ENCODE measurements at places on chromosomes 4 and X. TPM values are rescaled to one million over a fixed set of nuclear protein-coding genes. Genes with fewer than 3 reads are reported as not detected.

- peak; percentile 36 for DNase-seq
These were observed 277.6 kb downstream of the BCOR start for GRCh38 chrX:39819921-39820849.

The ITGB1BP2 gene
- total RNA-seq = 88.6 TPM

The TLR3 gene
- 6.3 TPM for total RNA-seq

The RHOXF1 gene
- not detected for total RNA-seq

- DNase-seq = no peak
These were observed 32.4 kb downstream of the LRBA start for GRCh38 chr4:150982557-150983233.

DNA sequence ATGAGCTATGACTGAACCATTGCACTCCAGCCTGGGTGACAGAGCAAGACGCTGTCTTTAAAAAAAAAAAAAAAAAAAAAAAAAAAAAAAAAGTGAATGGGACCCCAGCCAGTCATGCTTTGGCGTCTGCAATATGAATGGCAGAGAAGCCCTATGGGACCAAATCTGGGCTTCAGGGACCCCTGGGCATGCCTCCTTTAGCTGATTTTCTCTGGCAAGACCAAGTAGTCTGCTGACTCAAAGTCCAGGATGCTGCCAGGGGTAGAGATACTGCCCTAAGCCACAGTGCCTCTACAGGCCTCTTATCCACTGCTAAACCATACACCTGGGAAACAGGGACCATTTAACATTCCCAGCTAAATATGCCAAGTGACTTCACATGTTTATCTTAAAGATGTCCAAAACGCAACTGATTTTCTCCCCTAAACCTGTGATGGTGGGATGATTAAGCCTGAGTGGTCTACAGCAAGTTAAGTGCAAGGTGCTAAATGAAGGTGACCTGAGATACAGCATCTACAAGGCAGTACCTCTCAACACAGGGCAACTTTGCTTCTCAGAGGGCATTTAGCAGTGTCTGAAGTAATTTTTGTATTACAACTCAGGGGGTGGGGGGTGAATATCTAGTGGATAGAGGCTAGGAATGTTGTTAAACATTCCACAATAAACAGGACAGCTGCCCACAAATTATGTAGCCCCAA is 5.8 kb downstream of the RPS4X start:
- no peak for DNase-seq

The RNF212 gene
- total RNA-seq = 0.62 TPM

GRCh38 chr4:107120661-107121060 is 84.5 kb upstream of the DKK2 start:
- no peak for DNase-seq

The ARR3 gene
- not detected for total RNA-seq

GRCh38 chrX:31124536-31124935 is 52.7 kb upstream of the FTHL17 start:
- DNase-seq = no peak

DNA sequence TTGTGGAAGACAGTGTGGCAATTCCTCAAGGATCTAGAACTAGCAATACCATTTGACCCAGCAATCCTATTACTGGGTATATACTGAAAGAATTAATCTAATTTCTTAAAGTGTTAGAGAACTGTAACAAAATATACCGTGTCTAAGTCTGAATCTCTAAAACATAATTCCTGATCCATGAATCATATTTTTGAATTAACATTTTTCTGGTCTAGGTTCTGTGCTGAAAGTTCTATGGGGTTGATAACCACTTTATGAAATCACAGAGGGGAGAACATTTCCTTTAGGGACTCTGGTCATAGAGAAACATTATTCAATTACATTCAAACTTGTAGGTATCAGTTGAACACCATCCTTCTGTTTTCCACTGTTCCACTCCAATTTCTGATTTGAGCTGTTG is 91.9 kb upstream of the ETNPPL start:
- no peak for DNase-seq

The TMSB15B gene
- 0.40 TPM for total RNA-seq

GRCh38 chrX:24487571-24487970 is 22.5 kb downstream of the PDK3 start:
- no peak for DNase-seq

The AREG gene
- total RNA-seq = 3.4 TPM

The NSUN7 gene
- 0.40 TPM for total RNA-seq

The PSAPL1 gene
- not detected for total RNA-seq

- DNase-seq = no peak
These were observed 67.4 kb downstream of the CNGA2 start for GRCh38 chrX:151801980-151802379.

- no peak for DNase-seq
These were observed 26.2 kb downstream of the TMEM144 start for GRCh38 chr4:158236304-158237030.

DNA sequence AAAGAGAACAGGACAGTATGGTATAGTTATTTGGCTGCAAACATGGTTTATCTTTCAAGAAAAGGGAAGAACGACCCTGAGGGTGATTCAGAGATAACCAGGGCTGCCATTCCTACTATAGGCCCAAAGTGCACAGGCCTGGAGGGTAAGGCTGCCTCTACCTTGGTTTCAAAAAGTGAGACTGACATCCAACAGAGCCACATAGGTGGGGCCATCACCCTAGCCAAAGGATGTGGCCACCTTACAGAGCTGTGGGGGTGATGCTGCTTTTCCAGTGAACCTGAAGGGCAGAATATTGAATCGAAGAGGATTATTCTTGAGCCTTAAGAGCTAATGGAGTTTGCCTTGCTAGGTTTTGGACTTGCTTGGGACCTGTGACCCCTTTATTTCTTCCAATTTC is 15.7 kb downstream of the SH2D1A start:
- DNase-seq = no peak

DNA sequence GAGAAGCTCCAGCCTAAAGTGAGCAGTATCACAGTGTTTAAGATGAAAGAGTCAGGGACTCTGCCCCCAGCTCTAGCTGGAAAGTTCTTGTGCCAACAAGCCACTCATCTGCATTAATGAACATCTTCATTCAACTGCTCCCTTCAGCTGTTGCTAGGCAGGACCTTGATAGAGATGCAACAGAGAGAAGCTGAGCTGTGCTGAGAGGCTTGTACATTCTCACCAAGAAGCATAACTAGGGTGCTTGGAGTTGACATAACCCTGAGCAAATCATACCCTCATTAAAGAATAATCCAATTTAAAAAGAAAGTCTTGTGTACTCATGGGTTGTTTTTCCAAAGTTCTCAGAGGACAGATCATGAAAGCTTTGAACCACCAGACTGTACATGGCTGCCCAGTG is 63.2 kb downstream of the ATXN3L start:
- no peak for DNase-seq

- peak; percentile 70 for DNase-seq
These were observed 1.7 kb downstream of the PDGFRA start for GRCh38 chr4:54230484-54231418.

The GBA3 gene
- total RNA-seq = not detected

- DNase-seq = no peak
These were observed 104.4 kb downstream of the PJA1 start for GRCh38 chrX:69060631-69061408.

The DRD5 gene
- total RNA-seq = not detected

- no peak for DNase-seq
These were observed 68.4 kb upstream of the PDE5A start for GRCh38 chr4:119696963-119697362.

DNA sequence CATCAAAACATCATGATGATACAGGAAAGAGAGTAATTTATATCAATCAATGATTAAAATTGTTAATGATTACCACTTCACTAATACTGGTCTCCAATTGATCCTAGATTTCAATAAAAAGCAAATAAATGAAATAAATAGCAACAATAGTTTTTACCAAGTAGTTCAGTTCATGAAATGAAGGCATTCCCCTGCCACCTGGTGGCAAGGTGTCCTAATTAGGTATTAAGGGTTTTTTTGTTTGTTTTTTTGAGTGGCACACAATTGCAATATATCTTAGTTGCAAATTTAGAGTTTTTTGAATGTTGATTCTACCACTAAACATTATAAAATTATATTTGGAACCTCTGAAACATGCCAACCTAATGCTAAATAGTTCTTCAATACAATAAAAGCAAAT is 157.4 kb upstream of the PDE5A start:
- DNase-seq = peak; percentile 37

DNA sequence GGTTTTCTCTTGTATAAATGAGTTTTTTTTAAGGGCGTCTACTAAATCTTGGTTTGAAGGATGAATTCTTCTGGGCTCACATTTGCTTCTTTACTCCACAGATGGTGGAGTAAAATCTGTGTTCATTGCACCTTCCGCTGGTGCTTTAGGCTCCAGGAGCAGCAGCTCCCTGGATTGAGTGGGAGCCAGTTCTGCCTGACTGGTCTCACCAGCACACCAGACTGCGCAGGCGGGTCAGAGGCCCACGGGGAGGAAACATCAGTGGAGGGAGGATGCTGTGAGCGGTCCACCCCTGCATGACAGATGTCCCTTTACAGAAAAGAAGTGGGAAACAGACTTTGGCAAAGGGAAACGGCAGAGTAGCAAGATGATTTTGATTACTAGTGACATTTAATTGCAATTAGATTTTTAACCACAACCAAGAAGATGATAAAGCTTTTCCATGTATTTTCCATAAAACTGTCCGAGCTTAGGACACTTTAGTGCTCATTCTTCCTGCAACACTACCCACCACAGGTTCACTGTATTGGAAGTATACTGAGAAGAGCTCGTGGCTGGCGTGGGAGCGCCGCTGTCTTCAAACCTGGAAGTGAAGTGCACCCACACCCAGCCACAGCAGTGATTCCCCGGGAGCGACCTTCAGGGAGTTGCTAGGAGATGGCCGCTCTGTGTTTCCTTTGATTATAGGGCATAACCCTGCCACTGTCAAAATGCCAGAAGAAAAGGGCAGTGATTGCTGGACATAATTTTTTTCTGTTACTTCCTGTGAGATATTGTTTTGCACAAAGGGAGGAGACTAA is 95.2 kb downstream of the SORBS2 start:
- DNase-seq = peak; percentile 58

GRCh38 chr4:57148831-57149505 is 38.8 kb upstream of the IGFBP7 start:
- no peak for DNase-seq

The LUZP4 gene
- total RNA-seq = not detected

The GLRB gene
- total RNA-seq = 11.2 TPM

The GAGE2A gene
- total RNA-seq = not detected

DNA sequence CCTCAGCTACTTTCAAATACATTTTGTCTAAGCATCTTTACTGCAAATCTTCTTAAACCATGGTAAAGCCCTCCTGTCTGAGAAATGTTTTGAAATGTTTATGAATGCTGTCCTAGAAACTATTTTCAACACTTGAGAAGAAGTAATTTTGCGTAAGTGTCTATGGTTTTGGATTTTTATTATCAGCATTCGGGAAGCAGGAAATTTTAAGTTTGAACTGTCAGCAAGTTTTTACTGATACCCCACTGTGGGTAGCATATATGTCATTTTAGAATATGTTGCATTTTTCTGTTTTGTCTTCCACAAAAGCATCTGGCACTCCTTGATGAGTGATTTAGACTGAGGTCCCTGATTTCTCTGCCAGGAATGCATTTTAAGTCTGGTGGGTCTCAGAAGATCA is 302.4 kb upstream of the GIMD1 start:
- DNase-seq = no peak

- no peak for DNase-seq
These were observed 11.0 kb upstream of the DUSP9 start for GRCh38 chrX:153635788-153636668.

DNA sequence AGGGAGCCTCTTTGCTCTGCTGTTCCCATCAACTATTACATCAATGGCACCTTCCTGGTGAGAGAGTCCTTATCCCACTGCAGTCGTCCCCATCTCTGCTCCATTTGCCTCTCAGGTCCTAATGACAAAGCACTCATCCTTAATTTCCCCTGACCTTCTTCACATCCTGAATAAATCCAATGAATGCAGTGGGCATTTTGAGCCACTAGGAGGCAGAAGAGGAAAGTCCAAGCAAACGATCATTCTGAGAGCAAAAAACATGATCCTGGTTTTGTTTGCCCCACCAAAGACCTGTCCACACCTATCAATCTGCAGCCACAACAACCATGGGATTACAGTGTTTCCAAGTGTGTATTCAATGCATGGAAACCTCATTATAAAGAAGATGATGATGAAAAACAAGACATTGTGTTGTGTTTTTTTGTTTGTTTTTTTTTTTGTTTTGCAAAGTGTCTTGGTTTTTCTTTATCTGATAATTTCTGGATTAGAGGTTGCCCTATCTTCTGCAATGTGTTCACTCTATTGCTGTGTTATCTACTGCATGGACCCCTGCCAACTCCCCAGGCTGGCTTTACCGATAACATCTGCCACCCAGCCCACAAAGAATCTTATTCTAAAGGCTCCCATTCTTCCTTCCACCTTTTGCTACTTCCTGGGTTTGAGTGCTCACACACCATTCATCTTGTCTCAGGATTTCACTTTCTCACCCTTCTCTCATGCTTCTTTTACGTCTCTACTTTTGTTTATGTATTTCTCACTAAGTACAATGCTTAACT is 207.2 kb downstream of the NLGN4X start:
- no peak for DNase-seq

DNA sequence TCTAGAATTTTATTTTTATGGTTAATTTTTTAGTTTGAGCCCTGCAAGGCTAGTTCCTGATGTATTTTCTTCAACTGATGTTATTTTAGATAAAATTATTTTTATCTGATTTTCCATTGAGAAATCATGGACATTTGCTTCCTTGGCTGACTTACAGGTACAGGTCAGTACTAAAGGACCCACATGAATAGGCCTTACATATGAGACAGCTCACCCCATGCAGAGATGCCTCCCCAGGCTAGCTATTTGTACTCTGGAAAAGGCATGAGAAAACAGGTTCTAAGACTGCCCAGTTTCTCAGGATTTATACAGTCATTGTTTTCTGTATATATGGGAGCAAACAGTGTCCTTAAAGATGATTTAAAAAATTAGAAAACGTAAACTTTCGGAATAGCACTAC is 255.5 kb downstream of the BMPR1B start:
- no peak for DNase-seq

DNA sequence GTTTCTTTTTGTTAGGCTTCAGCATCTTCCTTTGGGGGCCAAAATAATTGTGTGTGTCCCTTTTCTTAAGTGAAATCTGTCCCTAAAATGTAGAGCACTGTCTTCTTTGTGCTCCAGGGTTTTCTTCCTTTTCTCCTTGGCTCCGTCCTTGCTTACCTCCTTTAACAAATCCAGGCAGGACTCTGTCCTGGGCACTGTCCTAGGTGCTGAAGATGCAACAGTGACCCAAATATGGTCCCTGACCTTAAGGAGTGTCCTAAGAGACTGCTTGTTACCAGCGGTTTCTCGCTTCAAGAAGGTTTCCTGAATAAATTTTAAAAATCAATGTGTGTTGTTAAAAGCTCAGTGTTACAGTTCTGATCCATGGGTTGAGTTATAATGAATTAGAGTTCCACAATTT is 471.8 kb downstream of the KCNIP4 start:
- no peak for DNase-seq

The ANXA3 gene
- 39.6 TPM for total RNA-seq

GRCh38 chrX:126342859-126343258 is 176.8 kb upstream of the DCAF12L2 start:
- DNase-seq = no peak

DNA sequence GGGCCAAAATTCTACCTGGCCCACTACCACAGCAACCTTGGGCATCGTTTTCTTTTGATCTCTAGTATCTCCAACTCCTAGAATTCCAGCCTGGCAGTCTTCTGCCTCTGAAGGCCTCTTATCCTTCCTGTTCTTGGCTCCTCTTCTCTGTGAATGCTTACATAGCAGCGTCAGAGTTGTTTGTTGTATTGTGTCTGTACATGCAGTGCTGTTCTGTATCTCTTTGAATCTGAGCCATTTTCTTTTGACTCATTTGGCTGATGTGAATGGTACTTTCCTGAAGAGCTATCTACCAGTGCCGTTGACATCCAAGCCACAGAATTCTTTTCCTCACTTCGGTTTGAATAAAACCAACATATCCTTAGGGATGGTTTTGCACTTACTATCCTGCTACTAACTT is 79.2 kb downstream of the TMEM164 start:
- DNase-seq = peak; percentile 29
